ENCODE measurements at places on chromosomes 1 and 21.

GRCh38 chr1:91724231-91724630, 161.7 kb downstream of the TGFBR3 start:
- no peak for DNase-seq

DNA sequence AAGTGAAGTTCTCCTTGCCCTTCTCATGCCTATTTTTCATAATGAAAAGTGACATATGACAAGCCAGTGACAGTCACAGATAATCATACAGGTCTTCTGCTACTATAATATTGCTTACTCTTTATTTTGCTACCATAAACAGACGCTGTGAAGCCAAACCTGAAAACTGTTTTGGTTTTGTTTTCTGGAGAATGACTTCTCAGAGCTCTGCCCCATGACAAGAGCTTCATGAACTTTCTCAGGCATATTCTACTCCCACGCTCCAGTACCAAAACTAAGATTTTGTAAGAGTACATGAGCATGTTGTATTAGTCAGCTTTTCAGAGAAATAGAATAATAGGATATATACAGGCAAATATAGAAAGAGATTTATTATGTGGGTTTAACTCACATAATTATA, 64.3 kb upstream of the VTCN1 start:
- no peak for DNase-seq

DNA sequence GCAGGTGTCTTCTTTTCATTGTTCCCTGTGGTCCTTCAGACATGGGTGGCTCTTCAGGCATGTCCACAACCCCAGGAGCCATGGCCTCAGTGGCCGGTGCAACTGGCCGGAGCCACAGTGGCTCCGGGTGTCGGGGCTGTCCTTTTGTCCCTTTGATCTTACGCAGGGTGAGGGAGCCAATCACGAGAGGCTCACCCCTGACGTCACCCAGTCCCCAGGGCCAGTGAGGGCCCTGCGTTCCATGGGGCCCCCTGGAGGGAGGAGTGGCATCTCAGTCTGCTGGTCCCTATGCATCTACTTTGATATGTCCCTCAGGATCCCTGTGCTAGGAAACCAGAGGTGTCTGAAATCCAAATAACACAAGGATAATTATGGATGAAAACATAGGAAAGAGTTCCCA, 29.3 kb downstream of the ZSCAN20 start:
- DNase-seq = no peak

DNA sequence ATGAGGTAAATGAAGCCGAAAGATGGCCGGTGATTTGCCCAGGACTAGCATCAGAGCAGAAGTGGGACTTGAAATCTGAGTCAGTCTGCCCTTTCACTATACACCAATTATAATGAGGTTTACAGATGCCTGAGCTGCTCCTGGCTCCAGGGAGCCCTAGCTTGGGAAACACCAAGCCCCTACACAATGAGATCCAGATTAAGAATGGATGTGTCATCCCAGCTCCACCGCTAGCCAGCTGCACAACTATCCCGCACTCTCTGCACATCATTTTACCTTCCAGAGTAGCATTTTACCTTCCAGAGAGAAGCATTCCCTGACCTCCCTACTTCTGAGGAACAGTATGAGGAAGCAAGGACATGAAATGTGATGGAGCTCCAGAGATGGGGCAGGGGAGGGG, 27.0 kb downstream of the SERTAD4 start:
- DNase-seq = no peak

DNA sequence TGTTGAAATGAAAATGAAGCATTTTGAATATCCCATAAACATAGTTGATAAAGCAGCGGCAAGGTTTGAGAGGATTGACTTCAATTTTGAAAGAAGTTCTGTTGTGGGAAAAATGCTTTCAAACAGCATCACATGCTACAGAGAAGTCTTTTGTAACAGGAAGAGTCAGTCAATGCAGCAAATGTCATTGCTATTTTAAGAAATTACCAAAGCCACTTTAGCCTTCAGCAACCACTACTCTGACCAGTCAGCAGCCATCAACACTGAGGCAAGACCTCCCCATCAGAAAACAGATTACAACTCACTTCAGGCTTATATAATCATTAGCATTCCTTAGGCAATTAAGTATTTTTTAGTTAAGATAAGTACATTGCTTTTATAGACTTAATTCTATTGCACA, 33.8 kb upstream of the FCRL3 start:
- no peak for DNase-seq

GRCh38 chr1:235882816-235883215, 16.1 kb upstream of the LYST start:
- DNase-seq = no peak

DNA sequence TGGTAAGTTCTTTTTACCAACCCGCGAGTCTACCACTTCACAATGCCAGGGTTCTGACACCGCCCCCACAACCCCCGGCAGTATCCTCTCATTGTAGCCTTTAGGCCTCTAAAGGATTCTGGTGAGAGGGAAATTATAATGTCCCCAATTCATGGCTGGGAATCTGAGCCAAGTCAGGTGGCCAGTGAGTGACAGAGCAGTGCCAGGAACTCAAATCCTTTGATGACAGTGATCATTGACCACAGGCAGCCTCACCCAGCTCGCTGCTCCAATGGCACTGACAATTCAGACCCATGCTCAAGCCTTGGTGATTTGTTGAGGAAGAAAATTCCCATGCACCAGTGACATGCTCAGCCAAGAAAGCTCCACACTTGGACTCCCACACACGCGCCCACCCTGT, 63.4 kb upstream of the CSF1 start:
- no peak for DNase-seq

GRCh38 chr1:224168859-224169380, 14.1 kb upstream of the DEGS1 start:
- DNase-seq = no peak

GRCh38 chr1:36480161-36480560, 2.6 kb downstream of the CSF3R start:
- no peak for DNase-seq

GRCh38 chr1:3525551-3526482, 71.4 kb downstream of the ARHGEF16 start:
- DNase-seq = no peak

- no peak for DNase-seq
These were observed 24.0 kb upstream of the VASH2 start for GRCh38 chr1:212926372-212926771.

- no peak for DNase-seq
These were observed 20.8 kb downstream of the SLC6A17 start for GRCh38 chr1:110170766-110171733.

- no peak for DNase-seq
These were observed 86.4 kb downstream of the BCAR3 start for GRCh38 chr1:93595266-93595665.

GRCh38 chr1:7786795-7787194, 2.7 kb downstream of the PER3 start:
- DNase-seq = no peak

DNA sequence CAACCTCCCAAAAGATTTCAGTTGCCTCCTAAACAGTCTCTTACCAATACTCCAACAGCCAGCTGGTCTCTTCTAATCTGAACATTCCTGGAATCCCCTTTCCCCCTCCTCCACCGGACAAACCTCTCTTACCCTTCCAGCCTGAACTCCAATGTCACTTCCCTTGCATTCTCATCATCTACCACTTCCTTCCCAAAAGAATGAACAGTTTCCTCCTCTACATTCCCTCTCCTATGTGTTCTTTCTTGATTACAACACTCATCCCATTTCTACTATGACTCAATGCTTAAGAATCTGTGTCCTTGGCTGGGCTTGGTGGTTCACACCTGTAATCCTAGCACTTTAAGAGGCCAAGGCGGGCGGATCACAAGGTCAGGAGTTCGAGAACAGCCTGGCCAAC, 417.1 kb downstream of the SETD4 start:
- no peak for DNase-seq

DNA sequence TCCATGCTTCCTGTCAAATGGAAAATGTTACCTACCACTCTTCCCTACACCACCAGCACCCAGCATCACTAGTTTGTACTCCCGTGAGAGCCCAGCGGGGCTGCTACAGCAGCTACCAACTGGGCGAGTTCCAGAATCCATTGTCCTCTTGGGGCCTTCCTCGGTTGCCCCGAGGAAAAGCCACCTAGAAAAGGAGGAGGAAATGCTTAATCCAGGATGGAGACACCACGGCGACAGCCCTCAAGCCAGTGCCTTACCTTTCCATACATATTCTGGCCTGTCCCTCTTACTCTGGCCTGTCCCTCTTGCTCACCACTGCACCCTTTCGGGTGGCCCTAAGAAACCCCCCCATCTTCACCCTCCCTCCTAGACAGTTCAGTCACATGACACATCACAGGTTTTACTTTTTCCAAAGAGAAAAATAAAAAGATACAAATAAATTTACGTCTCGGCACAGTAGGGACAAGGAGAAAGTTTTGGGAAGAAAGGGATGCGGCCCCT, 478 bp downstream of the RIT1 start:
- peak; percentile 32 for DNase-seq

DNA sequence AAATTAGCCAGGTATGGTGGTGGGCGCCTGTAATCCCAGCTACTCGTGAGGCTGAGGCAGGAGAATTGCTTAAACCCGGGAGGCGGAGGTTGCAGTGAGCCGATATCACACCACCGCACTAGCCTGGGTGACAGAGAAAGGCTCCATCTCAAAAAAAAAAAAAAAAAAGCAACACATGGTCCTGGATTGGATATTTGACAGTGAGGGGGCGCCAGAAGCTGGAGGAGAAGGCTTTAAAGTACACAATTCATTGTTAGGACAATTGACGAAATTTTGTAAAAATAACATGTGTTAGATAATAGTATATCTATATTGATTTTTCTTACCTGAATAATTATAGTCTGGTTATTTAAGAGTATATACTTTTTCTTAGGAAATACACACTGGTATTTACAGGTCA, 50.2 kb upstream of the USP25 start:
- no peak for DNase-seq

DNA sequence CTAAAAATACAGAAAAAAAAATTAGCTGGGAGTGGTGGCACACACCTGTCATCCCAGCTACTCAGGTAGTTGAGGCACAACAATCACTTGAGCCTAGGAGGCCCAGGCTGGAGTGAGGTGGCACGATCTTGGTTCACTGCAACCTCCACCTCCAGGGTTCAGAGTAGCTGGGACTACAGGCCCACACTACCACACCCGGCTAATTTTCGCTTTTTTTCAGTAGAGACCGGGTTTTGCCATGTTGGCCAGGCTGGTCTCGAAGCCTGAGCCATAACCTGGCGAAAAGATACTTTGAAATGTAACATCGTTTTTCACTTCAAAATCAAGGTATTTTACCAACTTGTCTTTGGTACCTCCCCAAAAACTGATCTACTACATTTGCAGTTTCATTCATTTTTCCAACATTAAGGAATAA, 6.1 kb downstream of the GAS5 start:
- DNase-seq = peak; percentile 72

- peak; percentile 86 for DNase-seq
These were observed at the start of gene C1orf216 for GRCh38 chr1:35718492-35719336. C1orf216 (minus strand) TSS chr1:35718884; CDS start chr1:35716321, 2,563 bp downstream.

DNA sequence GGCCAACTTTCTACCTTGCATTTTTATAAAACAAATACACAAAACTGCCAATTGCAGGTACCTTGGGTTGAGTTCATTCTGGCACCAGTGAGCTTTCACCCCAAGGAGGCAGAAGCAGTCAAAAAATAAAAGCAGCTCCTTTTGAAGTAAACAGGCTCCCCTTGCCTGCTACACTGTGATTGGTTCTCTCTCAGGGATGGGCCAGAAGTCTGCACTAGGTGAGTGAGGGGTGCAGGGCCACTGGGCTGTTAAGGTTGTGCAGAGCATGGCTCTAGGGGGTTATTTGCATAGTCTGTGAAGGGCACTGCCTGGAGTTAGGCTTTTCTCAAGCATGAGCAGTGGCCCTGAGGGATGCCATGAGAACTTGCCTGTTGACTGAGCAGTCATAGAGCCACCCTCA, 39.1 kb downstream of the AKNAD1 start:
- DNase-seq = no peak

DNA sequence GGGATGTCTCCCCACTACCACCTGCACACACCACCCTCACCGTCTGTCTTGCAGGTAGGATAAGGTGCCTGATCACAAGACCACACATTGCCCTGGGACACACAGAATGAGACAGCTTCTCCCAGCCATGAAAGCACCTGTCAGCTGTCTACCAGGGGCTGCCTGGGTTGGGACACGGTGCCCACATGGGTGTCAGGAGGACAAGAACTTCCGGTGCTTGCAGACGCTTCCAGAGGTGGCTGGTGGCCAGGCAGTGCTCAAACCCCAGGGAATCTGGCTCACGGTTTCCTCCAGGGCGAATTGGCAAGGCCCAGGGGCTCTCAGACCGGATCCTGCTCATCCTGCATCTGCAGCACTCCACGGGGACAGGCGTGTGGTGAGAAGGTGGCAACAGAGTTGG, 182.6 kb upstream of the ARHGEF16 start:
- no peak for DNase-seq

DNA sequence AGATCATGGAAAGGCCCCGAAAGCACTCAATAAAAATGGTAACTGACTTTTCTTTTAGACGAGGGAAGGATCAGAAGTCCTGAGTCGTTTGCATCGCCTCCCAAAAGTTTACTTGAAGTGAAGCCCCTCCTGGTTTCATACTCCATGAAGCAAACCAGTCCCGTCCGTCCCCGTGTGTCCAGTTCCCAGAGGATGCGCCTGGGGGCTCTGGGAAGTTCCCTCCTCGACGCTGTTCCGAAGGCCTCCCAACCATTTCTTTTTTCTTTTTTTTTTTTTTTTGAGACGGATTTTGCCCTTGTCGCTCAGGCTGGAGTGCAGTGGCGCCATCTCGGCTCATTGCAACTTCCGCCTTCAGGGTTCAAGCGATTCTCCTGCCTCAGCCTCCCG, 661 bp upstream of the OSCP1 start:
- no peak for DNase-seq

GRCh38 chr1:21325731-21326387, 35.6 kb upstream of the ECE1 start:
- DNase-seq = no peak

GRCh38 chr1:41590331-41590730, 105.8 kb upstream of the EDN2 start:
- DNase-seq = no peak

GRCh38 chr1:156538711-156539440, 33.5 kb downstream of the IQGAP3 start:
- no peak for DNase-seq

- no peak for DNase-seq
These were observed 47.6 kb downstream of the PRDM16 start for GRCh38 chr1:3116560-3116959.

- DNase-seq = no peak
These were observed 24.4 kb upstream of the DYRK1A start for GRCh38 chr21:37342046-37342632.

DNA sequence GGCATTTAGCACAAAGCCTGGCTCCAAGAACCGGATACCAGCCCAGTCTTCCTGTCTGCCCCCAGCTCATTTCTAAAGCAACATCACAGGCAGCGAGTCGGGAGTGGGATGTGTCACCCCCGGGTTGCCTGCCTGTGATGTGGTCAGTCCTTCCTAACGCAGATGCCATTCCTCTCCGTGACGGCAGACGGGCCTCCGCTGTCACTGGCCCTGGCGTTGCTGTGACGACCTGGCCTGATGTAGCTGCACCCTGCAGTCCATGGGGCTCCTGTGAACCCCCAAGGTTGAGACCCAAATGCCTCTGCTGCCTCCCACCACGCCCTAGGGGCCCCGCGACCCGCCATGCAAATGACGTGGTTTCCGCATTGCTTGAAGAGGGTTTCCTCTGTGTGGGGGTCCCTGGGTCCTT, 12.3 kb downstream of the TNFRSF1B start:
- peak; percentile 83 for DNase-seq

Measured in activated T-cell treated with anti-CD3 and anti-CD28 coated beads, Interleukin-2, amount 50 U/mL, for 48 hours (primary cell).